ENCODE measurements at places on chromosomes 2 and 18.

DNA sequence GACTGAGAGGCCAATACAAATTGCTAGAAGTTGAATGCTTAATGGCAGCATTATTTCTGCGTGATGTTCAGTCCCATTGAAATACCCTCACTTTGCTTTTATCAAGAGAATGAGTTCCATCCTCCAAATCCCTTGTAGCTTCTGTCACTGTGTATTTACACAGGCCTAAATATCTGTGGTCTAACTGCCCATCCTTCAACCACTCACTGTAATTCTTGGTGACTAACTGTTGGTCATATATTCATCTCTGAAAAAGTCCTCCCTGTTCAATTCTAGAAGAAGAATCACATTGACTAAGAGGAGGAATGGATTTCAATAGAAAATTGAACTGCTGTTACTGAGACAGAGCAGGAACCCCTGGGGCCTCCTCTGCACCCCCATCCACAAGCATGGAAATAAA lies 74.2 kb upstream of the L3MBTL4 start:
- DNase-seq: no peak

- DNase-seq: no peak
Measured at GRCh38 chr18:63238693-63239075, 80.9 kb downstream of the BCL2 start.

DNA sequence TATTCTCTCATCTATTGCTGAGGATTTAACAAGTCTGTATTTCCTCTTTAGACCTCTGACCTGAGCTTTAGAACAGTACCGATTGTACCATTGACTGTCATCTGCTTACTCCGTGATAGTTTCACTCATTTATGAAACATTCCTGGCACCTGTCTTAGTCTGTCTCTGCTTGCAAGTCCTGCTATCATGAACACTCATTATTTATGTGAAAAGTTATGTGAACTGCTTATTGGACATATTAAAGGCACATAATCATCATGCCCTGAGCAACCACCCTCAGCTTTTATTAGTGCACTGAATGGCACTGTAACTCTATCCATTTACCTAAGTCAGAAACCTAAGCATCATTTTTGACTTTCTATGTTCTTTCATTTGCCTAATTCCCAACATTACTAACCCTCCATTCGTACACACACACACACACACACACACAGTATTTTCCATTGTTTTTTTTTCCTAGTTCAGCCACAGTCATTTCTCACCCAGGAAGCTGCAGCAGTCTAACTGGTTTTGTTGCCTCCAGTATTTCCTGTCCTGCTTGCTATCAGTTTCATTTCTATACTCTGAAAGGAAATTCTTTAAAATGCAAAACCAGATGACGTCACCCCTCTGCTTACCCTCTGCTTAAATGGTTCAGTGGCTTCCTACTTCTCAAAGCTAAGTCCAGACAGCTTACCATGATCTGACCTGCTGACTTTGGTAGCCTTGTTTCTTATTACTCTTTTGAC lies 146.1 kb downstream of the HAUS1 start:
- DNase-seq: no peak

DNA sequence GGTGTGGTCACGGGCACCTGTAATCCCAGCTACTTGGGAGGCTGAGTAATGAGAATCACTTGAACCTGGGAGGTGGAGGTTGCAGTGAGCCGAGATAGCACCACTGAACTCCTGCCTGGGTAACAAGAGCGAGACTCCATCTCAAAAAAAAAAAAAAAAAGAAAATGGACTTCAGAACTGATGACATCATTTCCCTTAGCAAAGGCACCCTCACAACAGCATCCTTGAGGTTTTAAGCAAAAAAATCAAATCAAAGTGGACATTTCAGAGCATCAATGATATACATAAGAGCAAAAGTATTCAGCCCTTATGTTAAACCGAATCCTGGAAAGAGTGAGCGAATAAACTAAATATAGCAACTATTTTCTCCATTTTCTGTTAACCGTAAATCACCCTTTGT lies 45.3 kb downstream of the EPB41L3 start:
- DNase-seq: no peak

DNA sequence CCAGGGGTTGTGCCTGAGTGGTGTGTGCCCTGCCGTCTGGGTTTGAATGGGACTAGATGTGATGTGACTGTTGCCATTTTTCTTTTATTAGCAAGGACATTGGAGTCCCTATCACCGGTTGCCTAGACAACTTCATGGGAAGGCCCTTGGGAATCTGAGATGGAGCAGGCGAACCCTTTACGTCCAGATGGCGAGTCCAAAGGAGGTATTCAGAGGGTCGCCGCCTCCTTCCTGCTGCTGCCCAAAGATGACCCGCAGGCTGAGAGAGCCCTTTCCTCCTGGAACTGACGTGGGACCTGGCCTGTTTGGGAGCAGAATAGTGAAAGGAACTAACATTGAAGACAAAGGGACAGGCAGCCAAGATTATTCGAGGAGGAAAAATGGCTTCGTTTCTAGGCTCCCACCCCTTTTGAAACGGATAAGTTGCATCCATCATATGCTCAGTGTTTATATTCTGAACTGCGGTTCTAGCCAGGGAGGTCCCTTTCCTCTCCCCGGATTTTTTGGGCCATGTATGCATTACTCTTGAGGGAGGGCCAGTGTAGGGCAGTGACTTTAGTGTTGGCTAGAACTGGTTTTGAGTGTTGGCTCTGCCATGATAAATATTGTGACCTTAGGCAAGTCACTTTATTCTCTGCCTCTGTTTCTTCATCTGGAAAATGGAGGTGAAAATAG lies 673 bp downstream of the CENPO start:
- no peak for DNase-seq

- no peak for DNase-seq
Measured at GRCh38 chr2:63789338-63790020, 52.2 kb upstream of the UGP2 start.

- no peak for DNase-seq
Measured at GRCh38 chr18:446941-447560, 53.5 kb downstream of the COLEC12 start.

DNA sequence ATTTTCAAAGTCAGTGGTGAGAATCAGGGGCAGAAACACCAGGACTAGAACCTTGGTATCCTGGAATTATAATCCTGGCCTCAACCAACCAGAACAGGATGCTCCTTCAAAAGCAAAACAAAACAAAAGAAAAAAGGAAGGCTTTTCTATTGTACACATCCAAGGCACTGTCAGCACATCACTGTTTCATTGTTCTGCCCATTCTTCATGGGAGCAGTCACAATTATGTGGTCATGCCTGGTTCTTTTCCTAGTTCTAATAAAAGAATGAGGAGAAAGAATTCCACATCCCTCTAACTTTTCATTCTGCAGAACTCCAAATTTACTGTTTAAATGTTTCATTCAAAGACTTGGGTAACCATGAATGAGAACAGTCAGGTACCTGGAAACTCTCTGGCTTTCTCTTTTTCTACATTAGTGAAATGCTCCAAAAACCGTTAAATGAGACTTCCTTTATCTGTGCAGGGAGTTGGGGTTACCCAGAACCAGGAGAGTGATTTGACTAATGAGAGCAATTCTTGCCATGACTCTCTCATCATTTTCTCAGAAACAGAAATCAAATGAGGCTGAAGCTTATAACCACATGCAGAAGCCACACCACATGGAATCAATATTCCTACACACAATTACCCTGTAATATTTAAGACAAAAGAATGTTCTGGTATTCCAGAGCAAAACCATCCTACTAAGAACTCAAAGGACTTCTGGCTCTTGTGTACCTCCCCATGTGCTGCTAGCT lies 110.9 kb upstream of the CCDC150 start:
- DNase-seq: no peak

GRCh38 chr2:223856021-223856420 lies 18.6 kb upstream of the AP1S3 start:
- DNase-seq: no peak

DNA sequence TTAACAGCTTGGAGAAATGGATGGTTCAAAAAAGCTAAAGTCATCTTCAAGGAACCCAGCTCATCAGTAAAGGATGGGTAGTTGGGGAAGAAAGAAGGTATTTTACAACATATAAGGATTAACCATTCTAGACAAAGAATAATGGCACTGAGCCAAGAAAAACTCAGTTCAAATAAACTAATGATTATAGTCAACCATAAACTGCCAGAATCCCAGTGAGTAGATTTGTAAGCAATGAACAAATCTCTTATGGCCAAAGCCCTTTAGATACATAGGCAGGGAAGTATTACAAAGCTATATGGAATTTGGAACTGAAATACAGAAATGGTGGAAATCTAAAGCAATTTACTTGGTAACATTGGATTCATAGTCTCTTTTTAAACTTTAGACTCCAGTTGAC lies 92.4 kb upstream of the ZFP36L2 start:
- DNase-seq: no peak

DNA sequence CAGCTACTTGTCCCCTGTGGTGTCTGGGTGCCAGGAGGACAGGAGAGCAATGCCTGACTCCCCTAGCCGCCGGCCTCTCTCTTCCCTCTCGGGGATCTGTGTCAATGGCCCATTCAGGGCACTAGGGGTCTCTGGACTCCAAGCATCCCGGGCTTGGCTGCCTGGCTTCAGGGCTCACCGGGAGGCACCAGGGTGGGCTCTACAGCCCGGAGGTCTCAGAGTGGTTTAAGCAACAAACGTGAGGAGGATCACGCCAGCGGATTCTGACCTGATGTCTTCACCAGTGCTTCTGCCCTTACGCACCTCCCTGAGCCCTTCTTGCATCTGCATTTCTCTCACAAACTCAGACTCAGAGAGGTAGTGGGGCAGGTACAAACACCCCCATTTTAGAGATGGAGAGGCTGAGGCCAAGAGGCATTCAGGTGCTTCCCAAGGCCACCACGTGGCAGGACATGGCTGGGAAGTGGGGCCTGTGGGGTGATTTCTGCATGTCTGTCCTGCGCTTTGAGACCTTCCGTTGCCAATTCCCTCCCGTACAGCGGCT lies 243.0 kb downstream of the CELF4 start:
- DNase-seq: no peak

DNA sequence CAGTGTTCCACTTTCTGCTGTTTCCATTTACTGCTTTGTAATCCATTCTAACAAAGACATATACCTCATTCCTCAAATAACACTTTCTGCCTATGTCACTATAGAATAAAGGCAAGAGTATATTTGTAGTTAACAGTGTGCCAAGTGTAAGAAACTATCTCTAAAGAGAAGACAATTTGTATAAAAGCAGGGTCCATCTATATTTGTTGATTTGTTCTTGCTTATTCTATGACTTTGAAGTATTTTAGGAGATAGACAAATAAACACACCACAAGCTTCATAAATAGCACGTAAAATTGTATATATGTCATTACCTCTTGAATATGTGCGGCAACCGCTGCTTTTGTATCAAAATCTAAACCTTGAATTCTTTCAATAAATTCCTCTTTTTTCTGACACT lies 56.0 kb downstream of the CCDC88A start:
- DNase-seq: no peak

Data from stimulated activated CD4-positive, alpha-beta T cell treated with anti-CD3 and anti-CD28 coated beads, TNF-alpha, amount 100 ng/mL, for 1 hour (primary cell).